ENCODE measurements at places on chromosomes 6 and 20.

DNA sequence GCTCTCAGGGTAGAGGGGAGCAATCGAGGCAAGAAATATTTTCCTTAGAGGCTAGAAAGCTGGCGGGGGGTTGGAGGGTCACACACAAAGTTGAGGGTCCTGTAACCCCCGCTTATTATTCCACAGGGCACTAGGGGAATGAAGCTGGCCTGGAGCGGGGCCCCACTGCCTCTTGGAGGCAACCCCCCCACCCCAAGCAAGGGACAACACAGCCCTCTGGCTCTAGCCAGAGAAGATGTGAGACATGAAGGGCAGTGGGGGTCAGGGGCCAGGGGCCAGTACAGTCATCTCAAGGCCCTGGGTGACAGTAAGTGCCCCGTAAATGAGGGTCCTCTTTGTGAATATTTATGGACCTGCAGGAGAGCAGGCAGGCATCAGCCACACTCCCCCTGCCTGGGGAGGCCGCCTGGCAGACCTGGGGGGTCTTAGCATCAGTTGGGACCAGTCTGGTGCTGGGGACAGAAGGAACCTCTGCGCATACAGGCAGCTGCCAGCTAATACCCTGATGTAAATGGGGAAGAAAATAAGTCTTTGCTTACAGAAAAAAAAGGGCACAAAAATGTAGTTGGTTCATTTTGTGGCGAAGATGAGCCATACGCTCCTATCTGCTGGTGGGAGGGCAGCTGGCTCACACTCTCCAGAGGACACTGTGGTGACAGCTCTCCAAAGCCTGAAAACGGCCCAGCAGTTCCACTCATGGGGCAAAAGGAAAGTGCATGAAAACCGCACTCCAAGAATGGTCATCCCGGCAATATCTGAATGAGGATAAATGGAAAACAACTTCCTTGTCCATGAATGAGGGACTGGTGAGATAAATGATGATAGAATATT is 21.9 kb downstream of the SPATA2 start:
- DNase-seq = no peak

DNA sequence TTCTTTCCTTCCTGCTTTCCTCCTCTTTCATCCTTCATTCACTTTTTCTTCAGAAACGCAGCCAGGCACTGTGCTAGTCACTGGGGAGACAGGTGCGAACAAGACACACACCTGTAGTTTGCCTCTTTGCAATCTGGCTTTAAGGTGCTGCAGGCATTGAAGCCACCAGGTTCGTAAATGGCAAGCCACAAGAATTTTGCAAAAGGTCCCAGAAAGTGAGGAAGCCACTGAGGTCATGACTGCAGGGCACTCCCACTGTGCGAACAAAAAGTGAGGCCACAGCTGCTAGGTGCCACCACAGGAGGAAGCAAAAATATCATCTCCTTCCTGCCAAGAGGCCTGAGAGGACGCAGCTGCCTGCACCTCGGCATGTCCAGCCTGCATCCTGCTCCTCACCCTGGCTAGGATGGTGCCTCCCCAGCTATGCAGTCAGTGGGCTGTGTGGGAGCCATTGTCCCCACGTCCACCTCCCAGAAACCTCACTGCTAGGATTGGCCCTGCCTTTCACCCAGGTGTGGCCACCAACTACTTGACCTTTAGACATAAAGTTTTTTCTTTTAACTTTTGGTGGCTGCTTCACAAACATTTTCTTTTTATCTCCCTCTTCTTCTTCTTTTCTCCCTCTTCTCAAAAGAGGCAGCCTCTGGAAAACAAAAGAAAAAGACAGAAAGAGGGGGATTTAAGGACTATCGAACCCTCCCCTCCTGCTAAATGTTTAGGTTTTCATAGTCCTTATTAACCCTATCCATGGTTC is 230.8 kb downstream of the BCAS1 start:
- DNase-seq = peak; percentile 90

GRCh38 chr6:40349123-40349900 is 237.9 kb downstream of the LRFN2 start:
- no peak for DNase-seq

DNA sequence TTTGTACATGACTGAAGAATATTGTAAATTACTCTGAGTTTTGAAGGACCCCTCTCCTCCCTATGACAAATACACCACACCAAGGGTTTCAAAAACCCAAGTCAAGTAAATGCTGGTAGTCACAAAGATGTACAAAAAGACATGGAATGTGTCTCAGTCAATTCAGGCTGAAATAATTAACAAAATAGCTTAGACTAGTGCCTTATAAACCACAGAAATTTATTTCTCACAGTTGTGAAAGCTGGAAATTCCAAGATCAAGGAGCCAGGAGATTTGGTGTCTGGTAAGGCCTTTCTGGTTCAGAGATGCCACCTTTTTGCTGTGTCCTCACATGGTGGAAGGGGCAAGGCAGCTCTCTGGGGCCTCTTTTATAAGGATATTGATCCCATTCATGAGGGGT is 202.3 kb upstream of the RIN2 start:
- no peak for DNase-seq

GRCh38 chr6:44216677-44217331 is at the start of gene MYMX:
TSS of gene MYMX (plus strand) at chr6:44216926. CDS start at chr6:44217472, 546 bp downstream.
- no peak for DNase-seq

- no peak for DNase-seq
These were observed 359.8 kb downstream of the ZFAND3 start for GRCh38 chr6:38179300-38179699.

DNA sequence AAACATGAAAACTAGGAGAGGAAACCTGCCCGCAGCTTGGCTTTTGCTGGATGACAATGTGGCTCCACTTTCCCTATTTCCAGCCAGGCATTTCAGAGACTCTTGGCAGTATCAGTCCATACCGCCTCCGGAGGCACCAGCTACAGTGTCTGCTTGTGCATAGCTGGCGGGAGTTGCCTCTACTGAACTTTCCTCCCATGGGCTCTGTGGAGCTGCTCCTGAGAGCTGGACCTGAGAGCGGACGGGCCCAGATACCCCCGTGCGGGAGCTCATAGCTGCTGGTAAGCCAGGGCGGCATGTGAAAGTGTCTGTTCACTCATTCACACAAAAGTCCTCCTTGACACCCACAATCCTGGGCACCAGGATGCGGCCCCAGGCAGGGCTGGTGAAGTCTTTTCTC is 130.3 kb upstream of the PMEPA1 start:
- no peak for DNase-seq

DNA sequence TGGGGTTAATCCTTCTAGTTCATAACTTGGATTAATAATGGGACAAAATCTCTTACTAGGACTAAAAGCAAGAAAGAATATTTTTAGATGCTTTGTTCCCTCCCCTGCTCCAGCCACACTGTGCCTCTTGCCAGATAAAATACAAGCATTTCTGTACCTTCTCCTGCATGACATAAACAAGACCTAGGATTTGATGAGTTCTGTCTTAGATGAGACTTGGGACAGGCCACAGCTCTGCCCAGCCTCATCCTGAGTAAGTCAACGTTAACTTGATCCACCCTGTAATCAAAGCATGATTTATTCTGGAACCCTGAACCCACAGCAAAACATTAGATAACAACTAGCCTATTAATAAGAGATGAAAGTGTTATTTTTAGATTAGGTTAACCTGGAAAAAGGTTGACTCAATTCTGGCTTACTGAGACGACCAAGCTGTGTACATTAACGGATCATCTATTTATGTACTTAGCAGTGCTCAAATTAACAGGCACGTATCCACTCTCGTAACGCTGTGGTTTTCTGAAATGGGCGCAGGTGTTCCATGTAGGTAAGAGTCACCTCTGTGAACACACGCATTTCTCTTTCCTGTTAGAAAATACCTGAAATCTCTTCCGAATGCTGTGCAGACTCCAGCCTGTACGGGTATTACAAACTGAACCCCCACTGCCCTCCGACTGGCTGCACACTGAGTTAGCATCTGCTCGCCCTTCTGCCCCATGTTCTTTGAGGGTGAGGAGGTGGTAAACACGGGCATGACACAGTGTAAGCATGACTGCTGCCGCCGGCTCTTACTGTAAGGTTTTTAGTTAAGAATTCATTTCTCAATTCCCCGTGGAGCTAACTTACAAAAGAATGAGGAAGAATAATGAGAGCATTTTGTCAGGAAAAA is 132.1 kb upstream of the FOXQ1 start:
- DNase-seq = no peak

DNA sequence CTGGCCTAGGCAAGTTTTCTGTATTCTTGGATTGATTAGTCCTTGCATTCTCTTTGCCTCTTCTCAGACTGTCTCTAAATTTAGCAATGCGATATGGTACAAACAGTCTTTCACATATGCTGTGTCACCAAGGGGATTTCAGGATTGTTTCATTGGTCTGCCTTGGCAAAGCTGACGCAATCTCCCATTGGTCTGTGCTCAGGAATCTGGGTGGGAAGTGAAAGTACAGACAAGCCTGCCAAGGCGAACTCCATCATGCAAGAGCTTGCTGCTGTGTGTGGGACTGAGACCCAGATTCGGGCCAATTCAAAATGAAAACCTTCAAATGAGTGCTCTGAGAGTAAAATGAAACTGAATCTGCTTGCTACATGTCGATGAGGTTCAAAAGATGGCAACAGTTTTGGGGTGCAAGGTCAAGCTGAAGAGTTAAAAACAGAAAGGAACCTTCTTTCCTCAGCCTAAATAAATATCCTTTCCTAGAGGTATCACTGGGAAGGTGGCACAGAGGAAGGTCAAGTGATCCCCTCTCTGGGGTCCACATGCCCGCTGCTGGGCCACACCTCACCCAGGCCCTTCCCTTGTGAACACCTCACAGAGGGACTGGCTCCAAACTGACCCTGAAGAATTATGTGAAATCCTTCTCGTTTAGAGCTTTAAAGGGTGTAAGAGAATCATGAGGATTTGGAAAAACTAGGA is 198.8 kb upstream of the PREP start:
- no peak for DNase-seq

DNA sequence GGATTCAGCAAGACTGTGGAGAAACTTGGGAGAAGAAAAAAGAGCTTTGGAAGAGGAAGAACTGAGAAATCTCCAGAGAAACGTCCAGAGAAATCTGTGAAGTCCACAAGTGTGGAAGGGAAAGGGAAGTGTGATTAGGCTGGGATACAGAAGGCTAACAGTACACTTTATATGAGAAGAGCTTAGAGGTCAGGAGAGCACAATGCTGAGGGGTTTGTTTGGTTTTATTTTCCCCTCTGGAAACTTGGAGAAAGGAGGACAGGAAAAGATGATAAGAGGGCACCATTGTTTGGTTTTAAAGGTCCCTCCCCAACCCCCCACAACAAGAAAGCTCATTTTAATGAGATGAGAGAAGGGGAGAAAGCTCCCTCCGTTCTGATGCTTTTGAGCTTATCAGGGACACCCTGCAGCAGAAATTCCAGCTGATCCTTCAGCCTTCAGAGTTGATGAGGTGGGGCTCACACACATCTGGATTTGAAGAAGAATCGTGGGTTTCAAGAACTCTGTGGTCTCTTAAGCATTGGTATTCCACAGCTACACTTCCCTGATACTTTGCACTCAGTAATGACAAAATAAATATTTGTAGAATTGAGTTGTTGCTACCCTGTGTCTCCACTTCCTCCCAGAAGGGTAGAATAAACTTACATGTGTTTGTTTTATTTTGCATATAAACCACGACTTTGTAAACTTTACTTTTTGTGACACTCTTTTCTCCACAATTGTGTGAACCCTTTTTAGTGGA is 1.9 kb downstream of the NT5E start:
- no peak for DNase-seq

- DNase-seq = peak; percentile 67
These were observed 208.8 kb downstream of the ARHGAP18 start for GRCh38 chr6:129500958-129501739.

- DNase-seq = no peak
These were observed 2.8 kb upstream of the MAPK13 start for GRCh38 chr6:36127462-36128016.

DNA sequence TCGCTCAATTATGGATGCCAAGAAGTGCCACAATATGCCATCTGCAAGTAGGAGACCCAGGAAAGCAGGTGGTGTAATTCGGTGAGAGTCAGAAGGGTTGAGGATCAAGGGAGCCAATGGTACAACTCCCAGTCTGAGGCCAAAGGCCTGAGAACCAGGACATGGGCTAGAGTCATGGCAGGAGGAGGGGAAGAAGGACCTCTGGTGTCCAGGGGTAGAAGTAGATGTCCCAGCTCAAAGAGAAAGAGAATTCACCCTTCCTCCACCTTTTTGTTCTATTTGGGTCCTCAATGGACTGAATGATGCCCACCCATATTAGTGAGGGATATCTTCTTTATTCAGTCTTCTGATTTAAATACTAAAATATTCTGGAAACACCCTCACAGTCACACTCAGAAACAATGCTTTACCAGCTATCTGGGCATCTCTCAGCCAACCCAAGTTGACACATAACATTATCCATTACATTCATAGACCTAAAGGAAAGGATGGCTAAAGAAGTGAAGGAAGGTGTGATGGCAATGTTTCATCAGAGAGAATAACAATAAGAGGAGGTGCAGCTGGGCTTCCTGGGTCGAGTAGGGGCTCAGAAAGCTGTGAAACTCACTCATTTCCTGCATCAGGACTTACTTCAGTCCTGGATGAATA is 21.2 kb upstream of the HLA-DQA1 start:
- DNase-seq = no peak

DNA sequence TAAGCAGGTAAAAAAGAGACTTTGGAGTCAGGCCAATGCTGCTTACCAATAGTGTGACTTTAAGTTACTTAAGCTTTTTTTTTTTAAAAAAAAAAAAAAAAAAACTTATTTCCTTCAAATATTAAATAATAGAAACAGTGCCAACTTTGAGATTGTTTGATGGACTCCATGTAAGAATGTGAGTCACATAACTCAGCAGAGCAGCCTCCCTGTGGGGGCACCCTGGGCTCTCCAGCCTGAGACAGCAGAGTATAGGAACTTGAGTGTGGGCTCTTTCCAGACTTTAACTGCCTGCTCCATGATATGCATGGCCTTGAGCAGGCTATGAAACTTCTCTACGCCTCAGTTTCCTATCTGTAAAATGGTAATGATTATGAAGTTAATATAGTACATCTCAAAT is 113.3 kb upstream of the SAMD5 start:
- DNase-seq = no peak

DNA sequence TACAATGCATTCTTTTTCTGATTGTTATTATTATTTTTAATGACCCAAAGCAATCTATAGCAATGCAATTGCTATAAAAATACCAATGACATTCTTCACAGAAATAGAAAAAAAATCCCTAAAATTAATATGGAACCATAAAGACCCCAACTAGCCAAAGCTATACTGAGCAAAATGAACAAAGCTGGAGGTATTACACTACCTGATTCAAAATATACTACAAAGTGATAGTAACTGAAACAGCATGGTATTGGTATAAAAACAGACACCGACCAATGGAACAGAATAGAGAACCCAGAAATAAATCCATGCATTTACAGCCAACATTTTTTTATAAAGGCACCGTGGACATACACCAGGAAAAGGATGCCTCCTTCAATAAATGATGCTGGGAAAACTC is 60.5 kb upstream of the EEF1A1 start:
- DNase-seq = no peak

- DNase-seq = no peak
These were observed 29.1 kb downstream of the CPNE5 start for GRCh38 chr6:36809941-36810803.

- DNase-seq = no peak
These were observed 146.2 kb downstream of the MMS22L start for GRCh38 chr6:97136626-97137358.
